EH (cell line): ENCODE measurements at places on chromosomes 12 and 14.

GRCh38 chr12:4302881-4303280 is 18.1 kb upstream of the TIGAR start:
- DNase-seq = no peak

- peak; percentile 17 for DNase-seq
These were observed 9.4 kb upstream of the CCDC175 start for GRCh38 chr14:59585891-59586554.

GRCh38 chr12:130703733-130704375 is 12.2 kb downstream of the RIMBP2 start:
- no peak for DNase-seq

DNA sequence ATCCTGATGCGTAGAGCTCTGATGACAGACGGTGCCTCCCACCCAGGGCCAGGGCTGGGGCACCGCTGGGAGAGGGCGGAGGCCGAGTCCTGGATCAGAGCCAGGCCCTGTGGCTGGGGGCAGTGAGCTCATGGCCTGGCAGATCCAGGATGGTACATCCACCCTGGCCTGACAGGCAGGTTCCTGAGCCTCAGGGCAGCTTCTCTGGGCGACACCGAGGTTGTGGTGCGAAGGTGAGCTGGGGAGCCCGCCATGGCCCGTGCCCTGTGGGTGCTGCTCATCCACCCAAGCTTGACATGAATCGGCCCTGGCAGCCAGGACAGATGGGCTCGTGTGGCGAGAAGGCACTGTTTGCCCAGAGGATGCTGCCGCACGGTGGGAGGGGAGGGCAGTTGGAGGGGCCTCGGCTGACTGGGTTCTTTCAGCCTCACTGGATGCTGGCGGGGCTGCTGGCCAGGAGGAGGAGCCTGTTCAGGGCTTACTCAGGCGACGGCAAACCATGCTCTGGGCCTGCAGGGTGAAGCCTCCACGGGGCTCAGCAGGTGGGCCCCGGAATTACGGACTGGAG is 16.6 kb downstream of the LRTM2 start:
- DNase-seq = no peak

DNA sequence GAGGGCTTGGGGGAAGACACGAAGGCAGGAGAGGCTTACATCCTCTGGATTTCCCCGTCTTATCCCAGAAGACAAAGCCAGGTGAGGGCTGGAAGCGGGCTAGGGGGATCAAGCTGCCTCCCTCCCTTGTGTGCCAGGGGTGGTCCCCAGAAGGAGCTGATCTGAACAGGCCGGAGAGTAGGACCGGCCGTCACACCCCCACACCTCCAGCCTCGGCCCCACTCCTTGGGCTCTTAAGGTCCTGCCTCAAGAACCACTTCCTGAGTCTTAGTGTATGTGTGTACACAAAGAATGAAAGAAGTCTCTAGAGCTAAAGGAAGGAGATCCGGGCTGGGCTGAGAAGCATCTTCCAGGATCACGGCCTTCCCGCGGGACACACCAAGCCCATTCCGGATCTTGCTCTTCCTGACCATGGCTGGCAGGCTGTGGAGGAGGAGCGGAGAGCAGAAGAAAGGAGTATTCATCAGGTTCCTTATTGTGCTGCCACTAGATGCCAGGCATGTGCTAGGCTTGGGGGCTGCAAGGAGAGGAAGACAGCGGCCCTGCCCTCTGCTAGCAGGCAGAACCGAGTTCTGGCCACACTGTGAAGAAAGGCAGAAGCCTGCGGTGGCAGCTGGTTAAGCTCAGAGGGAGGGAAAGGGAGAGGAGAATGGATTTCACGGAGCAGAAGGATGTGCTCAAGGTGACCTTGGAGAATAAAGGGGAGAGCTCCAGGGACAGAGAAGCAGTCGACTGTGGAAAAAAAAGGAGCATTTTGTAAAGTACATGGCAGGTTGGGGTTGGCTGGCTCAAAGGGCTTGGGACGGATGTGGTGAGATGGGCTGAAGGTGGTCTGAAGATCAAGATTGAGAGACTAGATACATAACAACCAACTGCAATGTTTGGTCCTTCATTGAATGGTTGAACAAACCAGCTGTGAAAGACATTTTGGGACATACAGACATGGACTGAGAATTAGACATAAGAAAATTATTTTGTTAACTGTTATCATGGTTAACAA is 1.3 kb upstream of the CD63 start:
- DNase-seq = peak; percentile 78

GRCh38 chr12:124044809-124045321 is 71.8 kb downstream of the ZNF664 start:
- DNase-seq = no peak

DNA sequence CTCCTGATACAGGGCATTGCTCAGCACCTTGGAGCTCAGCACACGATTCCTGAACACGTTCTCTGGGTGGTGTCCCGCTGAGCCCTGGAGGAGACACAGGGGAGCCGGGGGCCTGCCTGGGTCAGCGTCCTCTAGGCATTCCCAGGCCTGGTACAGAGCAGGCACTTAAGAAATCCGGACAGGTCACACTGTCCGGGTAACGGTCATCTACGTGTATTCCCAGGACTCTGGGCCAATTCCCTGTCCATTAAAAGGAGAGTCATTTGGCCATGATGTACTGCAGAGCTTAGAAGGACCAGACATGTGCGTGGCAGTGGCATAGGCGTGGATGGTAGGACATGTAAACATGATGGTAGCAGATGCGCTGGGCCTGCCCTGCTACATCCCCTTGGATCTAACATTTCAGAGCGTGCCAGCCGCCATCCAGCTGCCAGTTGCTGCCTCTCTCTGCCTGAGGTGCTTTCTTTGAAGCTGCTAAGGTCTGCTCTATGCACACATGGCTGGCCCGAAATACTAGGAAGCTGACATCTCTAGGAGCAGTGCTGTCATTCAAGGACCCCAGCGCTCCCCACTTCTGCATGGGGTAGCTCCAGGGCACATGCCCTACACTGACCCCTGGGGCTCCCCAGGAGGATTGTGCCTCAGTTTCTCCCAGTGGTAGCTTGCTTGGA is 273.1 kb upstream of the RTL1 start:
- DNase-seq = no peak

DNA sequence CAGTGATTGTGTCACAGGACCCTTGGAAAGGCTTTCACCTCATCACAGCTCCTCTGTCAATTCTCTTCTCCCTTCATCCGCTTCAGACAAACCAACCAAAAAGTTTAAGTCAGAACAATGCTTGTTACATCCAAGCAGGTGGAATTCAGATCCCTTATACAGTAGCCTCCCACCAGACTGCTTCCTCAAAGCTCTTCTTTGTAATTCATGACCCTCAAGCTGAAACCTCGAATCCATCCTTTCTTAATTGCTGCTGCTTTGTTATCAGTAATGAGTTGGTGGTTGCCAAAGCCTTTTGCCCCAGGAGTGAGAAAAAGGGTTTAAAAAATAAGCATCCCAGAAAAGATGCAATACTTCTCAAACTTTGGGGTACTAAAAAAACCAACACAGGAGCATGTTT is 9.5 kb downstream of the BEST3 start:
- no peak for DNase-seq

- DNase-seq = peak; percentile 40
These were observed 51.1 kb downstream of the MIS18BP1 start for GRCh38 chr14:45201905-45202304.

DNA sequence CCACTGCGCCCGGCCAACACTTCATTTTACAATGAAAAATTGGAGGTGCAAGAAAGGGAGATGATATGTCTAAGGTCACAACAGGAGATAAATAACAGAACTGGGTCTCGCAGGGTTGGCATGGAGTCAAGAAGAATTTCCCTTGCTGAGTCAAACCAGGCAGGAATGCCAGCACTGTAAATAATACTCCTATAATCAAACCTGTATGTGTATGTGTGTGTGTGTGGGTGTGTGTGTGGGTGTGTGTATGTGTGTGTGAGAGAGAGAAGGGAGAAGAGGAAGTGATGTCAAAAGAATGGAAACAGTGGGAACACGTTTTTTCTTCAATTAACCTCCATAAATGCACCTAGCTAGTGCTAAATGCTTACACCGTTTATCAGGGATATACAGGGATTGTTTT is 70.4 kb downstream of the TMEM116 start:
- DNase-seq = peak; percentile 66
